ENCODE measurements at places on chromosomes 11 and 22.

DNA sequence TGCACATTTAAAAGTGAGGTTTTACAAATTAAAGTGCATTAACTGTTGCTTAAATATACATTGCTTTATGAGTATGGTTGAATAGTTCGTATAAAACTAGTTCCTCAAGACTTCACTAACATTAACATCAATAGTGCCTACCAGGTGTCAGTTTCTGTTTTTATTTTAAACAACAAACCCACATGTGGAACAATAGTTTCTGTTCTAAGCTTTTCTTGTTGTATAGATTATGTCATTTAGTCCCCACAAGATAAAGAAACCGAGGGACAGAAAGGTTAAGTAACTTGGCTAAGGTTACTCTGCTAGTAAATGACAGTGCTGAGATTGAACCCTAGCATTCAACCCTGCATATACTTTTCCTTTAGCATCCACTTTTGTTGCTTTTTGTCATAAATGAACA lies 41.4 kb upstream of the ST14 start:
- DNase-seq, result no peak

GRCh38 chr22:28231441-28231840 lies 312.4 kb upstream of the PITPNB start:
- peak; percentile 53 for DNase-seq

DNA sequence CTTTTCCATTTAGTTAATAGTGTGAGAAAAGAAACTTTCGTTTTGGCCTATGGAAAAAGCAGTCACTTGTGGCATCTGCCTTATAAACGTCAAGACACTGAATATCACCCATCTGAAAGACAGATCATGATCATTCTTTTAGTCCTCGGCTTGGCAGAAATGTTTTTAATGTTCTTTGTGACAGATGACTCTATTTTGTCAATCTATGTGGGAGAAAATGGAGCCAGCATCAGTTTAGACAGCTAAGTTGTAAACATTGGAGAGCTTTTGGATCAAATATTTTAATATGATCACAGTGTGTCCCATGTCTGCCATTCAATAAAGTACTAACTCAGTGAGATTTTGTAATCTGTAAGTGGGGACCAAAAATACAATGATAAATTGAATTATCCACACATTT lies 85.1 kb upstream of the LUZP2 start:
- no peak for DNase-seq

DNA sequence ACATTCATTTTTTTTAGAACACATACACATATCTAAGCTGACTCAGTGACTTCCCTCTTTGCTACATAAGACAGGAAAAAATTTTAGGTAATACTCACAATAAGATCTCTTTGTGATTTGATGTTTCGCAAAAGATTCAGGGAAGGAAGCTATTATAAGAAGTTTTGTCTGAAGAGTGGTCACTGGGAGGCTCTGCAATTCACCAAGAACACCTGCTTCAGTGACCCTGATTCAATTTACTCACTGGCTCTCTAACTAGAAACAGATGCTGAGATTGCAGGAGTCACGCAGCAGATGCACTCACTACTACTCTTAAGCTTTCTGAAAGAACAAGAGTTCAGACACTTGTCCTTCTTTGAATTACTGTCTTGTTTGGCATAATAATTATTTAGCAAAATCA lies 193.6 kb upstream of the DDI1 start:
- DNase-seq, result peak; percentile 61

DNA sequence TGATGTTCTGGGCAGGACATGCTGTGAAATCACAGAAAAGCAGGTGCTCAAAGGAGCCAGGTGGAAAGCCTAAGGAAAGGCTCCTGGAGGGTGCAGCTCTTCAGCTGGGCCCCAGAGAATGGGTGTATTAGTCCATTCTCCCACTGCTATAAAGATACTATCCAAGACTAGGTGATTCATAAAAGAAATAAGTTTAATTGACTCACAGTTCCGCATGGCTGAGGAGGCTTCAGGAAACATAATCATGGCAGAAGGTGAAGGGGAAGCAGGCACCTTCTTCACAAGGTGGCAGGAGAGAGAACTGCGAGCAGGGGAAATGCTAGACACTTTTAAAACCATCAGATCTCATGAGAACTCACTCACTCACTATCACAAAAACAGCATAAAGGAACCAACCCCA lies 43.1 kb upstream of the DEUP1 start:
- no peak for DNase-seq

GRCh38 chr11:2738551-2739431 lies 39.0 kb upstream of the KCNQ1OT1 start:
- no peak for DNase-seq

GRCh38 chr11:18383388-18384156 lies 10.8 kb upstream of the LDHA start:
- peak; percentile 99 for DNase-seq

GRCh38 chr11:88544656-88545280 lies 207.2 kb upstream of the CTSC start:
- DNase-seq, result no peak

- DNase-seq, result no peak
Measured at GRCh38 chr11:92154611-92155010, 70.0 kb upstream of the FAT3 start.

DNA sequence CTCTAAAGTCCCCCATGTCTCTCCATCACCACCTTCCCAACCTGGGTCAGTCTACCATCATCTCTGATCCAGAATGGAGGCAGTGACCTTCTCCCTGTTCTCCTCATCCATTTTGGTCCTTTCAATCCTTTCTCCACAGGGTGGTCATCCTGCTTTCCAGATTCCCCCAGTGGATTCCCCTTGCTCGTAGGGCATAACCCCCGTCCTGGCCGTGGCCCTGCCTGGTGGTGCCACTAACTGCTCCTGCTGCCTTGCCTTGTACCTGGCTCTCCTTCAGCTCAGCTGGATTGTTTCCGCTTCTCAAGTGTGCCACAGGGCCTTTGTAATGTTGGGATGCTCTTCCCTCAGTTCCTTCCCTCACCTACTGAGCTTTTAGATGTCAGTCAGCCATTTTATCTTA lies 81.6 kb downstream of the MYO7A start:
- DNase-seq, result no peak

DNA sequence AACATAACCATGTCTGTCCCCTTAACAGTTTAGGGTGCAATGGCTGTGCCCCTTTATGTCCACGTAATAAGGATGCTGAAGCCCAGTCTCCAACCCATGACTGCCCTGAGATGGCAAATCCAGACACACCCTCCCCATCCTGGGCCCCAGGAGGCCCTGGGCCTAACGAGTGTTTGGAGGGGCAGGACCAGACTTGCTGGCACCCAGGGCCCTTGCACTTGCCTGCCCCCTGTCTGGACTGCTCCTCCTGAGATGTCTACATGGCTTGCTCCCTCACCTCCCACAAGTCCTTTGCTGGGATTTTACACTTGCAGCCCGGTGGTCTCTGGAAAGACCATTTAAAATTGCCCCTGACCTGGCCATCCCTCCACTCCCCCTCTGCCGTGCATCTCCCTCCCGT lies 132.2 kb upstream of the NECTIN1 start:
- no peak for DNase-seq

- no peak for DNase-seq
Measured at GRCh38 chr11:122100756-122101080, 15.3 kb downstream of the BLID start.

- no peak for DNase-seq
Measured at GRCh38 chr11:24609192-24610119, 112.6 kb downstream of the LUZP2 start.

DNA sequence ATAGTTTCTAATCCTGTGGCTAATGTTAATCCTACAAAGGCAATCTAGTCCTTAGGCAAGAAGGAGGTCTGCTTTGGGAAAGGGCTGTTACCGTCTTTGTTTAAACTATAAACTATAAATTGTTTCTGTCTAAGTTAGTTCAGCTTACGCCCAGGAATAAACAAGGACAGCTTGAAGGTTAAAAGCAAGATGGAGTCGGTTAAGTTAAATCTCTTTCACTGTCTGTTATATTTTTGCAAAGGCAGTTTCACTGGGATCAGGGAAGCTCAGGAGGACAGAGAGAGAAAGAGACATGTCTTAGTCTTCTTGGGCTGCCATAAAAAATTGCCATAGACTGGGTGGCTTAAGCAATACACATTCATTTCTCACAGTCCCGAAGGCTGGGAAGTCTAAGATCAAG lies 27.6 kb upstream of the CEP295 start:
- no peak for DNase-seq

GRCh38 chr11:79019975-79020374 lies 420.9 kb downstream of the TENM4 start:
- DNase-seq, result no peak

DNA sequence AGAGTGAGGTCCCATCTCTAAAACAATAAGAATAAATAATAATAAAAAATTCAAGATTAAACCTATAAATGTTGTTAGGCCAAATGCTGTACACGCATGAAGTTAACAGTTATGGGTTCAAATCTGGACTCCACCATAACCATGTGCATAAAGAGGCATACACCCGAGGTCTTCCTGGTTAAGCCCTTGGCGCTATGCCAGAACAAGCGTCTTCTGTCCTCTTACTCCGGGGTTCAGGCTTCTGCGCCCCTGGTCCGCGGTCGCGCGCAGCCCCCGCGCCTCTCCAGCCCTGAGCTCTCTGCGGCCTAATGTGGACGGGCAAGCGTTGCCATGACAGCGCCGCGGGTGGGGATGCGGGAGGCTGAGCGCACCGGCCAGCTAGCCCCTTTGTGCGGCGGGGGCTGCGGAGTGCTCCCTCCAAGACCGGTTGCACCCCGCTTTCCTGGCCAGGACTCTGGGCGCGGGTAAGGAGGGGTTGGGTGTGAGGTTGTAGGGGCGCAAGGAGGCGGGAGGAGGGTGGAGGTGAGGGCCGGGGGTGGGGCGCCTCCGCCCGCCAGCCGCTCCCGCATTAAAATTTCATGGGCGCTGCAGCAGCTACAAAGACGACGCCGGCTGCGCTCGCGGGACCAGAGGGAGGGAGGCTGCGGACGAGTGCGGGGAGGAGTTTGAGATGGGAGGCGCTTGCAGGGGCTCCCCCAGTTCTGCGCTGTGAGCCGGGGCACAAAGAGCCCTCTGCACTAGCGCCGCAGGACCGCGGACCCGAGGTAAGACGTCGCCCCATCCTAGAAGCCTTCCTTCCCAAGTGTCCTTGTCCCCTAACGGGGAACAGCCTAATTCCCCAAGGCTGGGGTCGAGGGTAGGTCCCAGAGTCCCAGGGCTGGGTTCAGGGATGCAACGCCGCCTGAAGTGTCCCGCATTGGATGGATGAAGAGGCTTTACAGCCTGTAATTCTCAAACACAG lies at the start of gene MIAT:
Gene MIAT (plus strand): TSS at position 698 of the 961 bp plus-strand sequence.
- peak; percentile 30 for DNase-seq

GRCh38 chr11:34565417-34566207 lies 52.0 kb upstream of the ELF5 start:
- DNase-seq, result no peak

DNA sequence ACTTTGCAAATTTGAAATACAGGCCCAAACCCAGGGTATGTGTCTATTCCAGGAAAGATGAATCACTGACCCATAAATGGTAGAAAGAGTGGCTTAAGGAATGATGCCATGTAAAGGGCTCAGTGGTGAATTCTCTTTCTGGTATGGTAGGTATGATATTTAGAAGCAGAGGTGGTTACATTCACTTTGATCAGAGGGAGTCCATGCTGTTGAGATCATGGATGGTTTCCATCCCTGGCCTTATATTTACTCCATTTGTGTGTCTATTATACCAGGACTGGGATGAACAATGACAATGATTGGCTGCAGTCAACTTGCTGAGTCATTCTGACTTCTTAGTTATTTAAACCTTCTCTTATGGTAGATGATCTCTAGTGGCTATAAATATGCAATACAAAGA lies 419.8 kb upstream of the LRRC4C start:
- DNase-seq, result no peak

- no peak for DNase-seq
Measured at GRCh38 chr11:70315716-70316115, 45.2 kb downstream of the PPFIA1 start.

- no peak for DNase-seq
Measured at GRCh38 chr11:43924112-43924855, 18.2 kb upstream of the C11orf96 start.

GRCh38 chr22:22711532-22711913 lies 67.1 kb downstream of the GGTLC2 start:
- DNase-seq, result no peak

- DNase-seq, result no peak
Measured at GRCh38 chr22:25623851-25624250, 59.4 kb downstream of the GRK3 start.

DNA sequence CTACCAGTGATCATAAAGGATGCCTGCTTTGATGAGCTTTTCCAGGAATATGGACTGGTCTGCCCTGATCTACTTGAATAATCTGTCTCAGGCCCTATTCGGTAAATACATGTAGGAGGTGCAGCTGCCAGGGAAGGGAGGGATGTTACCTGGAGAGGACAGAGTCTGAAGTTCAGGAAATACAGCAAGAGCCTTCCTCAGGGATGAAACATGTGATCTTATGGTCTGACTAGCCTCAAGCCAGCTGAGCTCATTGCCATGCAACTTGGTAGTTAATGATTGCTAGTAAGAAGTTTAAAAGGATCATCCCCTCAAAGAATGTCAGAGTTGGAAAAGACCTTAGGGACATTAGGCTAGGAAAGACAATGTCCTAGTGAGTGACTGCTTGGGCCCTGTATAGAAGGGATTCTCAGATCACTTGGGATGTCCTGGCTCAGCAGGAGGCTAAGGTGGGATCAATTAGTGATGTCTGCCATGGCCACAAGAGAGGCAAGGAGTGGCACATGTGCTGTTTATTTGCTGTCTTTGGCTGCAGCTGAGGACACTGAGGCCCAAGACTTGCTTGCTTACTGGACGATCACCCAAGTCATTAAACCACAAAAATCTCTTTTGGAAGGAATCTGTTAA lies 18.5 kb downstream of the PTPRJ start:
- no peak for DNase-seq

GRCh38 chr22:41873391-41873790 lies 40.5 kb downstream of the SREBF2 start:
- DNase-seq, result no peak

GRCh38 chr11:78312712-78313111 lies 104.9 kb downstream of the GAB2 start:
- DNase-seq, result no peak

DNA sequence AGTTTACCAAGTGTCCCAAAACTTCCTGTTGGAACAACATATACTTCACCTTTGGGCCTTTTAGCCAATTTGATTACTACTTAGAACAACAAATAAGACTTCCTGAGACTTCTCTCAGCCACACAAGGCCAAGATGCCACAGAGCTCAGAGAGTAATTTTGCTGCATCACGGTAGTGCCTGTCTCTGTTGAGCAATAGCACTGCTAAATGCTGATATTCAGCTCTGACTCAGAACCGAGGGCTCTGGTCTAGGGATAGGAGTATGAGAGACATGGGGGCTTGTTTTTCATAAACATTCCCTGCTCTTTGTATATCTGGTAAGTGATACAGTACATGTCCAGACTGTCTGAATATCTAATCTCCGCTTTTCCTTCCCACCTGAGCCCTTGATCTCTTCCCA lies 260.4 kb upstream of the ARHGAP20 start:
- peak; percentile 93 for DNase-seq

DNA sequence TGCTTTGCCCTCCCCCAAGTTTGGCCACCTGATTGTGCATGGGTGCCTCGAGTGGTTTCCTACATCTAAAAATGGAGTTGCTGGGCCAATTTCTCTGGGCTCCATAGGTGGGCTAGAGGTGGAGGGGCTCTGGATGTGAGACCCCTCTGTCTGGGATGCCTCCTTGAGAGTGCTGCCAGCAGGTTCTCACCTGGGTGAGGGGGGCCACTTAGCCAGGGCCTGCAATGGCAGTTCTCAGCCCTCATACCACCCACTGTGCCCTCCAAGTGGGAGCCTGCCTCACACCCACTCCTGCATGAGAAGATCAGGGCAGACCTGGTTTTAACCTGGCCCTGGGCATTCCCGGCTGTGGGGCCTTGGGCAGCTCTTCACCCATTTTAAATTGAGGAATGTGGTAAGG lies 83.9 kb downstream of the CABIN1 start:
- DNase-seq, result no peak
